ENCODE measurements at places on chromosomes 12 and 14.

DNA sequence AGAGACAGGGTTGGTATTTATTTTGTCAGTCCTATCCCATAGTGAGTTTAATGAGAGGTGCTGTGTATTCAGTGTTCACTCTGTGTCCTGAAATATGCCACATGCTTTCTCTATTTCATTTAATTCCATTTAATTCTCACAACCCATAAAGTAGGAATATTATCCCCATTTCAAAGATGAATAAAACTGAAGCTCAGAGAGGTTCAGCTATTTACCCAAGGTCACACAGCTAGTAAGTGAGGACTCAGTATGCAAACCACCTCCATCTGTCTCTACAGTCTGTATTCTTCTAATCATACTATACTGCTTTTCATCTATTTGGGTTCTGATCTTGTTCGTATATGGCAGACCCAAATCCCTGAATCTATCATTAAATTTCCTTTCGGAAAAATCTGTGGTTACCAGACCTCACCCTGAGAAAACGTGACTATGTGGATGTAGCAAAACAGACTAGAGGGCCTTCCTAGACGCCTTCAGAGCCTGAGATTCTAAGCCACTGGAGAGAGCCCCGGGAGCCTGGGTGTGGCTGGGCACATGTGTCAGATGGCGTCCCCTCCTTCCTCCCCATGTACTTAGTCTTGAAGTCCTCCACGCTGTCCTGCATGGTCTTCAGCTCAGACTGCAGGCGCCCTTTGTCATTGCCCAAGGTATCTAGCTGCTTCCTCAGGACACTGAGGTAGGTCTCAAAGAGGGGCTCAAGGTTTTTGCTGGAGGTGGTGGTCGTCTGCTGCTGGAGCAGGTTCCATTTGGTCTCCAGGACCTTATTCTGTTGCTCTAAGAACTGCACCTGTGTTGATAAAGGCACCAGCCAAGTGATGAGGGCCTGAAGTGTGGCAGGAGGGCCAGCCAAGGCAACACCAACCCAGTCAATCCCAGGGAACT, 2.5 kb downstream of the KRT4 start:
- DNase-seq, result no peak

DNA sequence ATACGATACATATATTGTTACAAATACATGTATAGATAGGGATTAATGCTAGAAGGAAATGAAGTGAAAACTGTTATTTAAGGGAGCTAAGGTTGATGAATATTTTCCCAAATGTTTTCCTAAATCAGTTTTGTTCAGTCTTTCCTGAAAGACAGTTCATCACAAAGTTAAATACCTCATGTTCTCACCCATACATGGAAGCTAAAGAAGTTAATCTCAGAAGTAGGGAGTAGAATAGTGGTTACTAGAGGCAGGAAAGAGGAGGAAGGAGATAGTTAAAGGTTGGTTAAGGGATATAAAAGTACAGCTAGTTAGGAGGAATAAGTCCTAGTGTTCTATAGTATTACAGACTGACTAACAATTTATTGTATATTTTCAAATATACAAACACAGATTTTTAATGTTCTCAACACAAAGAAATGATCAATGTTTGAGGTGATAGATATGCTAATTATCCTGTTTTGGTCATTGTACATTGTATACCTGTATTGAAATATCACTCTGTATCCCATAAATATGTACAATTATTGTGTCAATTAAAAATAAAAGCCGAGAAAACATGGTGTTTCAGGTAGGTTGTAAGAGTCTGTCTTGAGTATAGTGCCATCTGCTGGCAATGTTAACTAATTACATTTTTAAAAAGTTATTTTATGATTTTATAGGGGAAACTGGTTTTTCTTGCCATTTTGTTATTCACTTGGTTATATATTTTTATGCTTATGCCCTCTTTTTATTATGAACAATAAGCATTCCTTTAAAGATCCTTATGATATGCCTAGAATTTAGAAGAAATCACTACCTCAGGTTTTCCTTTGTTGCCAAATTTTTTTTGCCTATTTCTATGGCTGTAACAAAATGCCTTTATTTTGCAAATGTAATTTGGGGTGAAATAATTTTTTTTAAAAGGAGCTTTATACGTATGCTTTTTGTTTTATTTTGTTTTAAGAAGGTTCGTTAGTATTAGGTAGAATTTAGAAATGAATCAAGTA, 26.9 kb downstream of the ZDHHC17 start:
- peak; percentile 25 for DNase-seq

- peak; percentile 81 for DNase-seq
Observed at GRCh38 chr14:53409969-53410368, 256.8 kb upstream of the DDHD1 start.

DNA sequence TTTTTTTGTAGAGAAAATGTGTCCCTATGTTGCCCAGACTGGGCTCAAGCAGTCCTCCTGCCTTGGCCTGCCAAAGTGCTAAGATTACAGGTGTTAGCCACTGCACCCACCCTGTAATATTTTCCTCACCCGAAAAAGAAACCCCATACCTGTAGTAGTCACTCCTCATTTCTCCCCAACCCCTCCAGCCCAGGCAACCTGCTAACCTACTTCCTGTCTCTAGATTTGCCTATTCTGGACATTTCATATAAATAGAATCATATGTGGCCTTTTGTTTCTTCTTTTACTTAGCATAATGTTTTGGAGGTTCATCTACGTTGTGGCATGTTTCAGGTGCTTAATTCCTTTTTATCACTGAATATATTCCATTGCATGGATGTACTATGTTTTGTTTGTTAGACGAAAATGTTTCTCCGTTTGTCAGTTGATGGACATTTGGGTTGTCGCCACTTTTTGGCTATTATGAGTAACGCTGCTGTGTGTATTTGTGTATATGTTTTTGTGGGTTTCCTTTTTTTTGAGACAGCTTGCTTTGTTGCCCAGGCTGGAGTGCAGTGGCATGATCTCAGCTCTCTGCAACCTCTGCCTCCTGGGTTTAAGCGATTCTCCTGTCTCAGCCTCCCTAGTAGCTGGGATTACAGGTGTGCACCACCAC, 6.2 kb downstream of the ANKRD13A start:
- no peak for DNase-seq

DNA sequence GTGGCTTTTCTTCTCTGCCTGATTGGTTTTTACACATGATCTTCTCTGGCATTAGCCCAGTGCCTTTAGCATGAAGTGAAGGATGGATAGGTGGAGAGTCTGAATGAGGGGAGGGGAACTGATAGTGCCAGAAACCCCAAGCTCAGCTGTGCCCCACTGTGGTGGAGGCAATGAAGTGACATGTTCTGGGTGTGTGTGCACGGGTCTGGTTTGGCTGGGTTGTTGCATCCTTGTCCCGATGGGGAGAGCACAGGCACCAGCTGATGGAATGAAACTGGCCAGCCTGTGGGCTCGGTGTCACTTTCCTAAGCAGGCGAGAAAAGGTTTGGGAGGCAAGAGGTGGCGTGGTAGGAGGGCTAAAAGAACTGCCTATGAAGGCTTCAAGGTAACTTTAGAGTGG, 65.3 kb downstream of the CACNA1C start:
- DNase-seq, result no peak

GRCh38 chr12:119444462-119445044, 110.0 kb downstream of the CCDC60 start:
- peak; percentile 26 for DNase-seq

- DNase-seq, result no peak
Observed at GRCh38 chr14:51084962-51085361, 9.9 kb downstream of the TRIM9 start.

GRCh38 chr12:54173906-54174471, 14.8 kb downstream of the SMUG1 start:
- no peak for DNase-seq

- no peak for DNase-seq
Observed at GRCh38 chr12:82149045-82149444, 209.1 kb downstream of the CCDC59 start.

- DNase-seq, result no peak
Observed at GRCh38 chr14:74140374-74140850, 55.7 kb downstream of the LIN52 start.

GRCh38 chr12:4960547-4960946, 50.8 kb downstream of the KCNA1 start:
- DNase-seq, result no peak

DNA sequence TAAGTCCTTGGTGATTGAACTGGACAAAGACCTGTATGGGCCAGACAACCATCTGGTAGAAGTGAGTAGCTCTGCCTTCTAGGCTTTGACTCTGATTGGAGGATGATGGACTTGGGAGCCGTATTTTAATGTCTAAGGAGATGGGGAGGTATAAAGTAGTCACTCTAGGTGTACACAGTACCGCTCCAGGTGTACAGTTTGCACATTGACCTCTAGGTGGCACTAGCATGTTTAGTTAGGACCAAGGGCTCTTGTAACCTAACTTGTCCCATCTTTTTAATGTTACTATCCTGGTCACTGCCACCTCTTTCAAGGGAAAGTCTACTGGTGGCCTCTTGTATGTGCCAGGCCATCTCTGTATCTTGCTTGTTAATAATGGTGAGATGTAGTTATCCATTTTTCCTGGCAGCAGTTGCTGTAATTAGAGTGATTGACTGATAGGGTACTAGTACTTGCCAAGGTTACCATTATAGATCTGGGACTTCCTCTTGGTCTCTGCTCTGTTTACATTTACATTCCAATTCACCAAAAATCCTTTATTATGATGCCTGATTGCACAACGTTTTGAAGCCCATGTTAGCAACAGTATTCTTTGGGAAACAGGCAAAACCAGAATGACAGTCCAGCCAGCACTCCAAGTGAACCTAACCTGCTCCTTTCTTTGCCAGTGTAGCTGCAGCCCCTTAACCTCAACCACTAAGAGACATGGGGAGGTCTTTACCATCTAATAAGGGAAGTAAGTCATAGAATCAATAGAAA, 3.6 kb downstream of the SMARCD1 start:
- peak; percentile 55 for DNase-seq

- DNase-seq, result no peak
Observed at GRCh38 chr12:128649902-128650301, 173.9 kb downstream of the SLC15A4 start.

DNA sequence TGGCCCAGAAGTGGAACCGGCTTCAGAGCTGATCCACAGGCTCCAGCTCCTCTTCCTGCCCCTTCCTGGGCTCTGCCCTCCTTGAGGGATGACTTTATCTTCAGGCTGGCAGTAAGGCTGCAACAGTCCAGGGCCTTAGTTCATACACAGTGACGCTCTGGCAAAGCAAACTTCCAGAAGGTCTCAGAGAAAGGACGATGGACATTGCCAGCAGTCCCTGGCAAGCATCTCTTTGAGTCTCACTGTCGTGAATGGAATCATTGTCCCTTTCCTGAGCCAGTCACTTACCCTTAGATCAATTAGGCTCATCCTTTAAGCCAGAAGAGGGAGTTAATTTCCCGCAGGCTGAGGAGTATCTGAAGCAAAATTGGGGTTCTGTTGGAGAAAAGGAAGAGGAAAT, 8.6 kb downstream of the AK7 start:
- no peak for DNase-seq

GRCh38 chr14:30340495-30340894, 218.5 kb upstream of the G2E3 start:
- no peak for DNase-seq

DNA sequence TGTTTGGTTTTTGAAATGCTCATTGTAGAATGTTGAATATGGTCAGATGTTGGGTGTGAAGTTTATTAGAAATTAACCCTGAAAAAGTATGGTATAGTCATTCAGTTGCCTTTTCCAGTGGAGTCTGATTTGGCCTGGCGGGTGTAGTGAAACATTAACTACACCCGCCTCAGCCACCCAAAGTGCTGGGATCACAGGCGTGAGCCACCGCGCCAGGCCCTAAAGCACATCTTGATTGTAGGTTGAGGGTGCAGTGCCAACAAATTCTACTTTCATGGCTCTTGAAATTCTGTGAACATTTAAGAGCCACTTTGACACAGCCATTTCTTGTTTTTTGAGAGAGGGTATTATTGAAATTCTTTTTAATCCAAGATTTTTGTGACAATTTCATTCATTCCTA, 624.9 kb downstream of the DIO2 start:
- no peak for DNase-seq

GRCh38 chr12:684416-684815, 21.2 kb upstream of the NINJ2 start:
- DNase-seq, result no peak

DNA sequence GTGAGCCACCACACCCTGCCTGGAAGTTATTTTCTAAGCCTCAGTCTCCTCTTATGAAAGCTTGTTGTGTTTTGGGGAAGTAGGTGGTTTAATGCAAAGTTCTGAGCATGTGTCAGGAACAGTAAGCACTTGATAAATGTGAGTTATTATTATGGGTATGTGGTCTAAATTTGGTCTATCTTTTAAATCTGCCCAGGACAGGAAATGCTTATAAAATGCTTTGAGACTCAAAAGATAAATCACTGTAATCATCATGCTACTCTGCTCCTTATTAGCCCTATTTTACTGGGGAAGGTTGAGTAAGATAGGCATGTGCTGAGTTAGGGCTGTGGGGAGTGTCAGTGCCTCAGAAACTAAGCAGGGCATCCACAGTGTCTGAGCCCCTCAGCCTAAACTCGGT, 13.1 kb upstream of the SRSF5 start:
- DNase-seq, result no peak

- no peak for DNase-seq
Observed at GRCh38 chr12:131732996-131733615, 22.2 kb downstream of the SFSWAP start.

DNA sequence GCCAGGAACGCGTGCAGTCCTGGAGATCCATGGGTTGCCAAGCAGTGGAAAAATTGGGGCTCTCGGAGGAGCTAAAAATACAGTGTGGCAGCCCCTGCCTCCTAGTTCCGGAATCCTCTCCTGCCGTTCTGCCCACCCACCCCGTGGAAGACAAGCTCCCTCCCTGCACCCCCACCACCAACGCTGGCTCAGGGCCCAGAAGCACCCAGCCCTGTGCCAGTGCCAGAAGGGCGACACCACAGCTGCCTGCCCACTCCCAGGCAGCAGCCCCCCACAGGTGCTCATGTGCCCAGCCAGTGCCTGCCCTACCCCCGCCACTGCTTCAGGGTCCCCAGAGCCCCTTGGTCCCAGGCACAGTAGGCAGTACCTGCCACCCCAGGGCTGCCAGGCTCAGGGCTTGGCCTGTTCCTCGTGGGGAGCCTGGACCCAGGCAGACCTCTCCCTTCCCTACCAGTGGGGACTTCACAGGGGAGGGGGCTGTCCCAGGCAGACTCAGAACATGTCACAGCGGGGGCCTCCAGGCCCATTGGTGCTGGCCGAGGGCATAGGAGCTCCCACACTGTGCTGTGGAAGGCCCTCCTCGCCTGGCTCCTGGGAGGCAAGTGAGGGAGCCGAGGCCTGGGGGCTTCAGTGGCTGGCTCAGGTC, 7.4 kb downstream of the INF2 start:
- no peak for DNase-seq

DNA sequence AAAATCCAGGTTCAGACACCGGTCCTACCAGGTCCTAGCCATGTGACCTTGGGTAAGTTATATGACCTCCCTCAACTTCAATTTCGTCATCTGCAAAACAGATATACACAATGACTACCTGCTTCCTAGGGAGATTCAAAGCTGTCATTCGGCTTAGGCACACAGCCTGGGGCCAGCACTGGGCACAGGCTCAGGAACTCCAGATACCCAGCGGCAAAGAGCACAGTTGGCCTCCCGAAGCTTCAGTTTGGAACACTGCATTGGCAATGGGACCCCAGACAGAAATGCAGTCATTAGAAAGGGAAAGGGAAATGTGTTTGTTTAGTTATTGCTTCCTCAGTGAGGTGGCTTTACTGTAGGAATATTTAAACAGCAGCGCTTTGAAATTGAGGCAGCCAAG, 11.4 kb downstream of the PLEKHG6 start:
- DNase-seq, result no peak

GRCh38 chr14:100116134-100116533, 43.3 kb downstream of the DEGS2 start:
- DNase-seq, result no peak

- no peak for DNase-seq
Observed at GRCh38 chr14:99708449-99708848, 24.4 kb downstream of the CYP46A1 start.

Measured in EL (cell line).